Suprapubic skin (tissue), 4 donors: ENCODE measurements at places on chromosomes 12 and 14.

- no peak overlapping the region for H3K4me3 ChIP-seq
- peaks cover 8% of the 10 kb centered on the region for H3K4me1 ChIP-seq
- no peak overlapping the region for H3K27ac ChIP-seq
- no peaks in the 10 kb centered on the region for H3K36me3 ChIP-seq
- DNase-seq, result no peak
Measured at GRCh38 chr14:94481468-94482131, 5.6 kb upstream of the SERPINA9 start.

DNA sequence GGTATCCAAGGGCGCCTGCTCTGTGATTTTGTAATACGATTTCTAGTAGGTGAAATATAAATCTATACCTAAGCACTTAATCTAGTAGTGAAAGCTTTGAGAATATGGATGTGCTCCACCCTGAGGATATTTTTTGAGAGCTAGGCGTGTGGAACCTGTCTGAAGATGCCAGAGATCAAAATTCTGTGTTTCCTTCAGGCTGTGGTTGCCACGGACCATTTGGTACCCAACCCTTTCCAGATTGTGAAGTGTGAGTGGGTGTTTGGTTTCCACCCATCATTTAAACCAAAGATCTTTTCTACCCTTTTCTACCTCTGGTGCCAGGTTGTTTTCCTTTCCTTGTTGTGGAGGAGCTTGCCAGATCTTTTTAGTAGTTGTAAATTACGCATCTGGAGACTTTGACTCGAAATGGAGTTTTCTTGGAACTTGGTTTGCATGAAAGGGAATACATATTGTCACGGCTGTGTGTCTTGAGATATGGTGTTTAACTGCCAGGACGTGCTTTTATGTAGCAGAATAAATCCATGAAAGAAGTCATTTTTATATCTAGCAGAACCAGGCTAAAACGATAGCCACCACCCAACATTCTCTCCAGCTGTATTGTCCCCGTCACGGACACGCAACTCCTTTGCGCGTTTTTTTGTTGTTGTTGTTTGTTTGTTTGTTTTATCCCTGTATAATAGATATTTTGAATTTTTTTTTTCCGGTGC, 2.2 kb downstream of the LRFN5 start:
- peaks cover 62% of the 10 kb centered on the region for H3K27me3 ChIP-seq
- peaks cover 44% of the 10 kb centered on the region for H3K4me1 ChIP-seq
- no peak for DNase-seq
- no peak overlapping the region for H3K27ac ChIP-seq

- H3K4me3 ChIP-seq, result no peak overlapping the region
- peaks cover 6% of the 10 kb centered on the region for H3K27me3 ChIP-seq
- H3K4me1 ChIP-seq, result no peaks in the 10 kb centered on the region
- no peaks in the 10 kb centered on the region for H3K36me3 ChIP-seq
- H3K27ac ChIP-seq, result no peak overlapping the region
Measured at GRCh38 chr12:112839386-112839972, 47.9 kb downstream of the RPH3A start.

DNA sequence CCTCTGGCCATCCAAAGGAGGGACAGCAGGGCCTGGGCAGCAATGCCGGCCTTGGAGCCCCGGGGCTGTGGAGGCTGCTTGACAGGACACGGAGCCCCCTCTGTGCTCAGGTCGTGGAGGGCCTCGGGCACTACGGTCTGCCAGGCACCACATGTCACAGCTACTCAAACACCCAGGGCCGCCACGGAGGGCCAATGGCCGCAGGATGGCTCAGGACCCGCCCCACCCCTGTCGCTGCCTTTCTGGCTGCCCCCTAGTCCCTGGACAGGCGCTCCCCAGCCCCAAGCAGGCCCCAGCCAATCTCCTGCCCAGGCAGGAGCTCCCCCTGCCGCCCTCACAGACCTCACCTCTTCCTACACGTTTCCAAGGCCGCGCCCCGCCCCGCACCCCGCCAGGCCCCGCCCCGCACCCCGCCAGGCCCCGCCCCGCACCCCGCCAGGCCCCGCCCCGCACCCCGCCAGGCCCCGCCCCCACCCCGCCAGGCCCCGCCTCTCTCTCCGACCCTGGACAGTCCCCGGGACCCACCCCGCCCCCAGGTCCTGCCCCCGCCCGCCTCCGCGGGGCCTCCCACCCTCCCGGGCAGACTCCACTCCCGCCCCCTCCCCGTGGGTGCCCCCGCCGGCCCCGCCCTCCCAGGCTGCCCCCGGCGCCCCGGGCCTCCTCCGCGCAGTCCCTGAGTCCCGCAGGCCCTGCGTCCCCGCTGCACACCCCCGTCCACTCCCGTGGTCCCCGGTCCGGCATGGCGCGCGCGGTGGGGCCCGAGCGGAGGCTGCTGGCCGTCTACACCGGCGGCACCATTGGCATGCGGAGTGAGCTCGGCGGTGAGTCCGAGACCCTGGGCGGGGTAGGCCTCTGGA, at the start of gene ASPG:
Gene ASPG, plus strand, starts transcription at position 669 of the 857 bp plus-strand sequence. Its CDS starts 71 bp downstream, at position 740.
- H3K4me1 ChIP-seq, result peaks cover 8% of the 10 kb centered on the region
- DNase-seq, result peak; percentile 65
- no peak within 1 kb of the TSS for H3K27ac ChIP-seq
- H3K36me3 ChIP-seq, result no peaks in the 10 kb centered on the region

DNA sequence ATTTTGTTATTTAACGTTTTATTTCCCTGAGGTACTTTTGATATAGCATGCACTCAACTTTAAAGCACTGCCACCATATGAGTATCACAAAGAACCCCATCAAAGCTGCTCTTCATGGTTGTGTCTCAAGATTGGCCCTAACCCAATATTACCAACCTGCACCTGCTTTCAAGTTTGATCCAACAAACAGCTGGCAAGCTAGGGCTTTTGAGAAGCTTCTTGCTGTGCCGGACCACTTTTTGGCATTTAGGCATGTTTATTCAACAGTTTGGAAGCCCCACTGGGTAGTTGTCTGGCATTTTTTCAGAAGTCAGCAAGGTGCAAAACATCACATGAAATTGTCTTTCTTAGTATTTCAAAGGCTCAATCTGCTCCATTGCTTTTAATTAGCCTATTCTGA, 137.2 kb upstream of the PLEKHA5 start:
- DNase-seq, result no peak
- H3K27ac ChIP-seq, result no peak overlapping the region
- H3K4me1 ChIP-seq, result no peaks in the 10 kb centered on the region
- no peak overlapping the region for H3K4me3 ChIP-seq
- no peaks in the 10 kb centered on the region for H3K36me3 ChIP-seq

- no peaks in the 10 kb centered on the region for H3K4me1 ChIP-seq
- H3K27ac ChIP-seq, result no peak overlapping the region
- no peak overlapping the region for H3K4me3 ChIP-seq
- no peaks in the 10 kb centered on the region for H3K36me3 ChIP-seq
- no peak for DNase-seq
- no peaks in the 10 kb centered on the region for H3K27me3 ChIP-seq
Measured at GRCh38 chr14:29475641-29476040, 452.0 kb downstream of the PRKD1 start.

DNA sequence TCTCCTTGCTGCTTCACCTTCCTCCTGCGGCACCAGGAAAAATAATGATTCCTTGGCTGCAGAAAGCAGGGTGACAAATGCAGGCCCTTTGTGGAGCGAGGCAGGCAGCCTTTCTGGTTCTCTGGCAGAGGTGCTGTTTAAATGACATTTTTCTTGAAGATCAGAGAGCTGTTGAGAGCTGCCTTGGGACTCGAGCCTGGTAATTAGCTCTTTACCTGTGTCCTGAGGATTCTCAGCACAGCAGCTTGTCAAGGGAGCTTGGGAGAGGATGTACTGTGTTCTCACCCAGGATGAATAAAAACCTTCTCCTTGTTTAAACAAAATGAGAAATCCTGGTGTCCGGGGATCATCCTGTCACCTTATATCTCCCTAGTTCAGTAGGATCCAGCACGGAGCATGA, 204.0 kb downstream of the AACS start:
- no peak overlapping the region for H3K27ac ChIP-seq
- no peaks in the 10 kb centered on the region for H3K27me3 ChIP-seq
- no peaks in the 10 kb centered on the region for H3K36me3 ChIP-seq
- no peak overlapping the region for H3K4me3 ChIP-seq
- H3K4me1 ChIP-seq, result no peaks in the 10 kb centered on the region

DNA sequence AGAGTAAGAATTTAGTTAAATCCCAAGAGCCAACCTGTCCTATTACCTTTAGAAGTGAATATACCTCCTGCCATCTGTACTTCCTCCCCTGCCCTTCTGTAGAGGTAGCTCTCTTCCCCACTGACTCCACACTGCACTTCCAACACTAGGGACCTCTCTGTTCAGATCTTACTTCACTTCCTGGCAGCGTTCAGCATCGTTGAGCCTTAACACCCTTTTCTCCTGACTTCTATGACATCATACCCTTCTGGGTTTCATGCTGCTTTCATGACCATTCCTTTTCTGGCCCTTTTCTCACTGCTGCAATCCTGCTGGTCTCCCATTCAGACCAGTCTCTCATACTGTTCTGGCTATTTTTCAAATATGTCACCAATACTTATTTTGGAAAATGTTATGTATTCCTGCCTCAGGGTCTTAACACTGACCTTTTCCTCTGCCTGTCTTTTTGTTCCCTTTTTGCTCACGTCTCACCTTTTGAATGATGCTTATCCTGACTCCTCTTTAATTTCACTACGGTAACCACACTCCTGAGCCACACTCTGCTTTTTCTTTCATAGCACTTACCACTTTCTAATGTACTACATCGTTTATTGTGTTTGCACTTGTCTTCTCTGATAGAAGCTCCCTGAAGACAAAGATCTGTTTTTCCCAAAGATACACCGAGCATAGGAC, 67.6 kb downstream of the PLEKHA5 start:
- H3K4me3 ChIP-seq, result no peak overlapping the region
- DNase-seq, result no peak
- H3K27me3 ChIP-seq, result no peaks in the 10 kb centered on the region
- no peaks in the 10 kb centered on the region for H3K4me1 ChIP-seq
- no peaks in the 10 kb centered on the region for H3K36me3 ChIP-seq
- H3K27ac ChIP-seq, result no peak overlapping the region

- H3K4me3 ChIP-seq, result no peak overlapping the region
- DNase-seq, result no peak
- no peaks in the 10 kb centered on the region for H3K27me3 ChIP-seq
Measured at GRCh38 chr12:60935981-60936761, 1324.0 kb upstream of the USP15 start.

GRCh38 chr14:22536853-22537338, 52.1 kb downstream of the DAD1 start:
- peaks cover 52% of the 10 kb centered on the region for H3K4me1 ChIP-seq
- H3K27me3 ChIP-seq, result no peaks in the 10 kb centered on the region
- peak; percentile 80 for DNase-seq
- no peak overlapping the region for H3K4me3 ChIP-seq

GRCh38 chr12:22043943-22044342, 2.1 kb upstream of the CMAS start:
- no peak overlapping the region for H3K27ac ChIP-seq
- no peak for DNase-seq
- no peaks in the 10 kb centered on the region for H3K27me3 ChIP-seq

DNA sequence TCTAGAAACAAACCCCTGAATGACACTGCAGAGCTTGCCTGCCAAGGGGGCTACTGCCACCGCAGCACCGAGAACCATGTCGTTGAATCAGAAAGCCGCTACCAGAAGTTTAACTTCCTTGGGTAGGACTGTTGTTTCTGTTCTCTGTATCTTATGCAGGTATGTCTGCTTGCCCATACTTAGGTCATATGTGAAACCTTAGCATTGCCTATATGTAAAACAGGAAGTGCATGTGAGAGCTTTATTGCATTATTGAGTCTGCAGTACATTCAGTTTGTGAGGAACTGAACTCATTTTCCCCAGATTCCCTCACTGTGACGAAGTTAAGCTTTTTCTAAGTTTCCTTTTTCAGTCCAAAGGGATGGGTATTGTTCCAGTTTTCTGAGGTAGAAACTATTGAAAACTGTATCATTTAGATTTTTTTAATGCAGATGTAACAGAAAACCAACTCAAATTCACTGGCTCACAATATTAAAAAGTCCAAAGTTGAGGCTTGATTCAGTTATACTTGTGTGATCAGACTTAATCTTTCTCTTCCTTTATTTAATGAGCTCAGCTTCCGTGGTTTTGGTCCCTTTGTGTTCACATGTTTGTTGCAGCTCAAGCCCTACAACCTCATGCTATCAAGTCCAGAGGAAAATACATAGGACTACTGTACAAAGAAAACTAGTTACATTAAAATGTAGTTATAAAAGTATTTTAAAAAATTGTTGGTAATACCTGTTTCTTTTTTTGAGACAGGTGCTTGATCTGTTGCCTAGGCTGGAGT, 6.9 kb downstream of the FBXO34 start:
- no peak overlapping the region for H3K27ac ChIP-seq
- no peak for DNase-seq
- no peaks in the 10 kb centered on the region for H3K27me3 ChIP-seq

GRCh38 chr12:42854826-42855225, 265.3 kb upstream of the PRICKLE1 start:
- no peaks in the 10 kb centered on the region for H3K27me3 ChIP-seq
- no peaks in the 10 kb centered on the region for H3K36me3 ChIP-seq
- no peak overlapping the region for H3K27ac ChIP-seq
- H3K4me1 ChIP-seq, result no peaks in the 10 kb centered on the region
- H3K4me3 ChIP-seq, result no peak overlapping the region
- no peak for DNase-seq

- H3K27me3 ChIP-seq, result peaks cover 7% of the 10 kb centered on the region
- DNase-seq, result no peak
- no peak overlapping the region for H3K27ac ChIP-seq
- no peaks in the 10 kb centered on the region for H3K4me1 ChIP-seq
Measured at GRCh38 chr12:94864987-94865386, 138.5 kb downstream of the NDUFA12 start.

GRCh38 chr14:90570461-90570860, 173.6 kb downstream of the CALM1 start:
- H3K27me3 ChIP-seq, result no peaks in the 10 kb centered on the region
- no peaks in the 10 kb centered on the region for H3K4me1 ChIP-seq
- H3K36me3 ChIP-seq, result peaks cover 7% of the 10 kb centered on the region
- DNase-seq, result no peak

DNA sequence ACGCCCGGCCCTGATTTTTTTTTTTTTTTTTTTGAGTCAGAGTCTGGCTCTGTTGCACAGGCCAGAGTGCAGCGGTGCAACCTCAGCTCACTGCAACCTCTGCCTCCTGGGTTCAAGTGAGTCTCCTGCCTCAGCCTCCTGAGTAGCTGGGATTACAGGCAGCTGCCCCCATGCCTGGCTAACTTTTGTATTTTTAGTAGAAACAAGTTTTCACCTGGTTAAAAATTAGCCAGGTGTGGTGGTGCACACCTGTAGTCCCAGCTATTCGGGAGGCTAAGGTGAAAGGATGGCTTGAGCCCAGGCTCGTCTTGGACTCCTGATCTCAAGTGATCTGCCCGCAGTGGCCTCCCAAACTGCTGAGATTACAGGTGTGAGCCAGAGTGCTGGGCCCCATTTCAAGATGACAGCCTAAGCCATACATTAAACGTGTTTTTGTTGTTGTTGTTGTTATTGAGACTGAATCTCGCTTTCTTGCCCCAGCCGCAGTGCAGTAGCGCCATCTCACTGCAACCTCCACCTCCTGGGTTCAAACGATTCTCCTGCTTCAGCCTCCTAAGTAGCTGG, 42.7 kb upstream of the EAPP start:
- no peak overlapping the region for H3K27ac ChIP-seq
- no peaks in the 10 kb centered on the region for H3K27me3 ChIP-seq
- H3K4me3 ChIP-seq, result no peak overlapping the region
- H3K4me1 ChIP-seq, result no peaks in the 10 kb centered on the region

GRCh38 chr14:39232554-39233415, 930 bp upstream of the MIA2 start:
- no peak overlapping the region for H3K27ac ChIP-seq
- H3K36me3 ChIP-seq, result no peaks in the 10 kb centered on the region
- H3K4me1 ChIP-seq, result no peaks in the 10 kb centered on the region
- DNase-seq, result no peak
